Stimulated activated CD4-positive, alpha-beta T cell treated with anti-CD3 and anti-CD28 coated beads, TNF-alpha, amount 100 ng/mL, for 1 hour (primary cell): ENCODE measurements at places on chromosomes 2 and 18.

- DNase-seq: no peak
Measured at GRCh38 chr2:36461039-36461681, 105.6 kb downstream of the CRIM1 start.

GRCh38 chr18:48575301-48575657 is 36.4 kb downstream of the CTIF start:
- no peak for DNase-seq

DNA sequence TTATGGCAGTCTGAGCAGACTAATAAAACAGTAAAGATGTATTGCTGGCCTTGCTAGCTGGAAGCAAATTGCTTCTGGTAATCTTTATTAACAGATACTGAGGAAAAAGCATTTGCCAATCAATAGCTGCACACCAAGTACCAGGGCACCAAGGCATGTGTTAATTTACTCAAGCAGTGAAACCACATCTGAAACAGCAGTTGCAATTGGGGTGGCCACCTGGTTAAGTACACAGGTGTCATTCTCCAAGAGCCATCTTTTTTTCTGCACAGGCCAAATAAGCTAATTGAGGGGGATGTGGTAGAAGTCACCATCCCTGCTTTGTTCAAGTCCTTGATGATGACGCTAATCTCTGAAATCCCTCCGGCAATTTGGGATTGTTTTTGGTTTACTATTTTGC is 8.6 kb upstream of the SEH1L start:
- DNase-seq: no peak

GRCh38 chr18:7576685-7577084 is 9.6 kb downstream of the PTPRM start:
- no peak for DNase-seq

DNA sequence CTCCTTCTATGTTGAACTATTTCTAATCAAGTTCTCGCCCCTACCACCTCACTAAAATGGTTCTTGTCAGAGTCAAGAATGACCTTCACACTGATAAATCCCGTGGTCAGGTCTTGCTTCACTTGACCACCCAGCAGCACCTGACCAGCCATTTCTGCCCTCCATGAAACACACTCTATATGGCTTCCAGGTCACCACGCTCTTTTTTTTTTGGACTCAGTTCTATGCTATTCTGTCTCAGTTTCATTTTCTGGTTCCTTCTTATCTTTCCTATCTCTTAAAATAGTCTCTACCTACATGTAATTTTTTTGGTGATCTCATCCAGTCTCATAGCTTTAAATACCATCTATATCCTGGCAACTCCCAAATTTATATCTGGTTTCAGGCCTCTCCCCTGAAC is 11.4 kb downstream of the EIF2AK3 start:
- no peak for DNase-seq

GRCh38 chr2:189837326-189837725 is 53.1 kb downstream of the PMS1 start:
- no peak for DNase-seq

- DNase-seq: no peak
Measured at GRCh38 chr18:37956020-37956419, 390.4 kb upstream of the CELF4 start.
